Activated T-cell treated with anti-CD3 and anti-CD28 coated beads, Interleukin-2, amount 50 U/mL, for 72 hours (primary cell): ENCODE measurements at places on chromosomes 5 and 9.

DNA sequence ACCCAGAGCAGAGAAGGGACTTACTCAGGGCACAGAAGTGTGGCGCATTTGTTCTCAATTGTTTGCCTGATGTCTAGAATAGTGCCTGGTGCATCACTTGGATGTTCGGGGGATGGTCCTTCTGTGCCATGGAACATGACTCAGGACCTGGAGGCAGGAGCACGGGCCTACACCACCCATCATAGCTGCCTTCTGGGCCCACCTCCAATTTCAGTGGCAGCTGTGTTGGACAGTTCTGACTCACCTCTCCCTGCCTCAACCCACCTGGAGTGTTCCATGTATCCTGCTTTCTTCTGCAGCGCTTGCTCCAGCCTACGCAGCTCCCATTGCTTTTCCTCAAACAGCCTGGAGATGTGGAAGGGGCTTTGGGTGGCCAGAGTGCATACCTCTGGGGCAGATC is 12.5 kb upstream of the CXCL14 start:
- DNase-seq: no peak

DNA sequence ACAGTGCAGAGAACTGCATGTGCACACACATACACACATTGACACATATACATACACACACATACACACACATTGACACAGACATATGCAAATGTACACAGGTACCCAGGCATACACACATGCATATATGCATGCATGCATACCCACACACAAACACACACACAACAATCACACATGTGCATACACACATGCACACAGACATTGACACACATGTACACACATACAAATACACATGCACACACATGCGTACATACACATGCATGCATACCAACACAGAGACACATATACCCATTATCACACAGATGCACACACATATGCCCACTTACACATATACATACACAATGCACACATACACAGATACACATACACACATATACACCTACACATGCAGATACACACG is 299.6 kb upstream of the ADCY2 start:
- DNase-seq: no peak

- DNase-seq: no peak
Measured at GRCh38 chr5:61409568-61409967, 77.5 kb downstream of the ZSWIM6 start.

- no peak for DNase-seq
Measured at GRCh38 chr5:123875561-123876275, 363.7 kb downstream of the CSNK1G3 start.

DNA sequence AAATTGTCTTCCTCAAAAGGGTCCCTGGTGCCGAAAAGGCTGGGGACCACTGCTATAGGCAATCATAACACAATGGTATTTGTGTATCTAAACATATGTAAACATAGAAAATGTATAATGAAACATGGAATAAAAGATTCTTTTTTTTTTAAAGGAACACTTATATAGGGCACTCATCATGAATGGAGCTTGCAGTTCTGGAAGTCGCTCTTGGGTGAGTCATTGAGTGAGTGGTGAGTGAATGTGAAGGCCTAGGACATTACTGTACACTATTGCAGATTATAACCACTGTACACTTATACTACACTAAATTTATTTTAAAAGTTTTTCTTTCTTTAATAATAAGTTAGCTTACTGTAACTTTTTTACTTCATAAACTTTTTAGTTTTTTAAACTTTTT is 176.4 kb downstream of the ARRDC3 start:
- no peak for DNase-seq

GRCh38 chr5:83001796-83002381 is 75.3 kb downstream of the TMEM167A start:
- no peak for DNase-seq

DNA sequence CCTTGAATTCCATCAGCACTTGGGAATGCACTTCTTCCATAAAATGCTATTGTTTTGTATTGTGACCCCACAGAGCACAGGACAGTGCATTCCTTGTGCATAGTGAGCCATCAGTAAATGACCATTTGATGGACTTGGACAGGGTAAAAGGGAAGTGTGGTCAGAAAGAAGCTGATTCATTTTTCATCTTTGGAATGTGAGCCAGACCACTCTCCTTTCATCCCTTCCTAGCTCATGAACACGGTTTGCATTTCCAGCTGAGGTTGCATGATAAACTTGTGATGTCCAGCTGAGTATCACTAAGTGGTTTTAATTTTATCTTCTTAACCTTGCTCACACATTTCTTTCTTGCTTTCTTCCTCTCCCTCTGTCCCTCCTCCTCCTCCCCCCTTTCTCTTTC is 101.3 kb downstream of the NUDT12 start:
- no peak for DNase-seq

GRCh38 chr5:144566747-144567420 is 396.2 kb downstream of the KCTD16 start:
- DNase-seq: no peak
